ENCODE measurements at places on chromosomes 5 and 9.

DNA sequence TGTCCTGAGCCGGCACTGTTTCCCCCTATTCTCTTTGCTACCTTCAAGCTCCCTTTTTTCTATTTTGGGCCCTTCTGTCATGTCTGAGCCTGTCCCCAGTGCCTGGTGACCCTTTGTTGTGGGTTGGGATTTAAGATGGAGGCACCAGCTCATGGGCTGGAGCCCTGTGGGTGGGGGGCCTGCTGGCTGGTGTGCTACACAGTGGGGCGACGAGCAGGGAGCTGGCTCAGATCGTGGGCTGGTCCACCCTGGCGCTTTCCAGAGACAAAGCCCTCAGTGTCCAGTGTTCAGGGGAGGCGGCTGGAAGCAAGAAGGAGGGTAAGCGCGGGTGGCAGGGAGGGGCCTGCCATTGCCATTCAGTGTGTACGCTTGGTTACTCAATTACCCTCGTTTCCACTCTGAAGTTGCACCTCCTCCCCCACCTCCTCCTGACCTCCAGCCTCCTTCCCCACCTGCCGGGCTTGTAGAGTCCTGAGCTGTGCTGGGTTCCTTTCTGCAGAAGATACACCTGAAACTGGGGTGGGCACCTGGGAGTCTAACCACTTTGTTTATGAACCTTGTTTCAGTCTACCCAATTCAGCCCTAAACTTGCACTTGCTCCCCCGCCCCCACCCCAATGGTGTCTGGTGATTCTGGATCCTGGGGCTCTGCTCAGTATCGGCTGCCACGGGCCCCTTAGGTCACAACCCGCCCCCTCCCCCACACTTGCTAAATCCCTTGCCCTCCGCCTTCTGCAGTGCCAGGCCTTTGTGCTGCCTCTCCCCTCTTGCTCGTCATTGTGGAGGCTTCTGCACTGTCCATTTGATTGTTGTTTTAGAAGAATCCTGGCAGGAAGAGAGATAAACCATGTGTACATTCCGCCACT lies 49.9 kb downstream of the MVB12B start:
- DNase-seq = no peak

DNA sequence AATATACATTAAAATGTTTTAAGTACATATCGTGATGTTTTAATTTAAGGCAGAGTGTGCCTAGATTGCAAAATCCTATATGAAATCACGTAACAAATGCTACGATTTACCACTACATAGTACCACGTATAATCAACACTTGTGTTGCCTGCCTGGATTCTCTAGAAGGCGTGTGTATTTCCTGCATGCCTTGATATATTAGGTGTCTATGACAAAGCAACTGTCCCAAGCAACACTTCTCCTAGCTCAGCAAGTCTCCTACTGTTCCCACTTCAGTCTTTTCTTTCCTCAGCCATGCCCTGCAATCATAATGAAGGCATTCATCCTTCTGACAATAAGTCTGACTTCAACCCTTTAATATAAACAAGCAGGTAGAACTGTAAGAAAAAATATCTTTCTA lies 89.6 kb downstream of the PTPRD start:
- DNase-seq = no peak

- DNase-seq = no peak
These were observed 30.8 kb downstream of the LCP2 start for GRCh38 chr5:170266570-170267381.

DNA sequence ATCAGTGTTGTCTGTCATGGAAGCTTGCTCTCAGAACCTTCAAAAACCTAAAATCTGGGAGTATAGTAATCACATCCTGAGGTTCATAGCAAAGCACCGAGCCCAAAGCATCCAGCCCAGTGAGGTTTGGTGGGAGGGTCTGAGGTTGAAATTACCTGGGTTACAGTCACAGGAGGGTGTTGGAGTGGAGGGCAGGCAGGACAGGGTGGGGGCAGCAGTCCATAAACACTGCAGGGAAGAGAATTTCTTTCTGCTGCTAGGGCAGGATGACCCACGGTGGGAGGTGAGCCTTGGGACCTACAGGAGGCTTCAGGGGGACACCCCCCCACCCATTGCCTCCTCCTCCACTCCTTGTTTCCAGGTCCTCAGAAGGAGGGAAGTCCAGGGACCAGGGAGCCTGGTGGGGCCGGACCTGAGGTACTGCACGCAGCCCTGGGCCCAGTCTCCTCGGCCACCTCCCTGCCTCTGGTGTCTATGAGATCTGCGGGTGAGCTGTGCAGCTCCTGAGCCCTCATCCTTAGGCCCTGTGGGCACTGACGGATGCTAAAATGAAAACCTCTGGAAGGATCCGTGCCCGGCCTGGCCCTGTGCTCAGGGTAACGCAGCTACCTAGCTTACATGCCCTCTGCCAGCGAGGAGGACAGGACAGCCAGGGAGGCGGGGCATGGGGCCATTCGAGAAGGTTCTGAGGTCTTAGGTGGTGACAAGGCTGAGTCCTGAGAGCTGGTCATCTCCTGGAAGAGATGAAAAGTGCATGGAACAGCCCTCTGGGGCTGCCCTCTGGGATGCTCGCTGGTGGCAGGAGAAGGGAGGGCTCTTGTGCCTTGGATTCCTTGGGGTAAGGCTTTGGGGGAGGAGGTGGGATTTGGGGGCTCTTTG lies 1.8 kb upstream of the ADCY2 start:
- no peak for DNase-seq

- DNase-seq = no peak
These were observed 176.3 kb downstream of the MAN2A1 start for GRCh38 chr5:109866051-109866450.

DNA sequence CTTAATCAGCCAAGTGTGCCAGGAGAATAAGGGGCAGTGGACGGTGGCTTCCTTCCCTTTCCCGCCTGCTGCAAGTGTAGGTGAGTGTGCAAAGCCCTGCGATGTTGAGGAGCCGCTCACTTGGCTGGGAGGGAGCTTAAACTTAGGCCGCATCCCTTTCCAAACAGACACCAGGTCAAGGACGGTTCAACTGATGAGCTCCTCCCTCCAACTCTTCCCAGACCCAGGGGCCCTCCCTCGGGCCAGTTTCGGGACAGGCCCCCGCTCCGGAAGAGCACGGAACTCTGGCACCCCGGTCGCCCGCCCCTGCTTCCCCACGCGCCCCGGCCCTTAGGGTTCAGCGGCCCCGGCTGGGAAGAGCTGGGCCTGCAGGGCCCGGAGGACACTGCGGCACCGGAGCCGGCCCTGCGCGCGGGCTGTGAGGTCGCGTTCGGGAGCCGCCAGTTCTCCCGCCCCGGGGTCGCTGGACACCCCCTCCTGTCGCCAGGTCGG lies 481 bp downstream of the MRPL36 start:
- DNase-seq = peak; percentile 6

DNA sequence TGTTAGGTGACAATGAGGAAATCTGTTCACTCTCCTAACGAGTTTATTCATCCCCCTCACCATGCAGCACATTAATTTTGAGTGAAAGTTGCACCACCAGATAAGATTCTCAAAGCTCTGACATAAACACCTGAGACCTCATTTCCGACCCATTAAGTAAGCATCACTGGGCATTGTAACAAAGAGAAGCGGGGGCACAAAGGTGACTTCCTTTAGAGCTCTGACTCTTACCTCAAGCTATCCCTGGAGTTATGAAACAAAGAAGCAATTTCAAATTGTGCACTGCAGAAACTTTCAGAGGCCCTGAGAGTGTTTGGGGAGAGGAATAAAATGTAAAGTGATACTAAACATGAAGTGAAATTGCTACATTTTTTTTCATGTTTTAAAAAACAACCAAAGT lies 29.5 kb downstream of the C5orf15 start:
- DNase-seq = no peak

GRCh38 chr9:6884990-6885389 lies 127.2 kb downstream of the KDM4C start:
- no peak for DNase-seq

- DNase-seq = no peak
These were observed 44.1 kb downstream of the ZFR start for GRCh38 chr5:32400401-32400800.
